ENCODE measurements at places on chromosomes 7 and 10.

DNA sequence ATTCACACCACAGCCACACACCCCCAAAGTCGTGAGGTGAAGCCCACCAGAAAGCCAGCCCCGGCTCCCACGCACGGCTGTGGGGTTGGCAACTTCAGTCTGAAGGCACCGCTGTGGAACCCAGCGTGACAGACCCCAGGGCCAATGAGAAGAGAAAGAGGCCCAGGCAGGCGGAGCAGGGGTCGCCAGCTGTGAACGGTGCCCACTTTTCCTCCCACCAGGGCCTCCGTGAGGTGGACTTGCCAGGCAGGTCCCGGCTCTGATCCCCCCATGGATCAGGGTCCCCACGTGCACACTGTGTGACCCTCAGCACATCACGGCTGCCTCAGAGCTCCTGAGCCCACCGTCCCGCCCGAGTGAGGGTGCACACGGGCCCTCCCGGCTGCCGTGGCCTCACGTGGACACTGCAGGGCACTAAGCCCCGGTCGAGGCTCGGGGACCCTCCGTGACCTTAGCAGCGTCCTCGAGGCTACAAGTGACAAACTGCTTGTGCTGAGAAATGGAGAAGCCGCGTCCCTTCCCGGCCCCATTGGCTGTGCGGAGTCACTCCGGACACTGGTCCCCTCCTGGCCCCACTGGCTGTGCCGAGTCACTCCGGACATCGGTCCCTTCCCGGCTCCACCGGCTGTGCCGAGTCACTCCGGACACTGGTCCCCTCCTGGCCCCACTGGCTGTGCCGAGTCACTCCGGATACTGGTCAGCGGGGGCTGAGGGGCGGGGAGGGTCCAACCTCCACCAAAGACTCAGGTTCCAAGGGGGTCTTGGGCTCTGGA is 72.4 kb upstream of the PDGFA start:
- DNase-seq, result no peak

DNA sequence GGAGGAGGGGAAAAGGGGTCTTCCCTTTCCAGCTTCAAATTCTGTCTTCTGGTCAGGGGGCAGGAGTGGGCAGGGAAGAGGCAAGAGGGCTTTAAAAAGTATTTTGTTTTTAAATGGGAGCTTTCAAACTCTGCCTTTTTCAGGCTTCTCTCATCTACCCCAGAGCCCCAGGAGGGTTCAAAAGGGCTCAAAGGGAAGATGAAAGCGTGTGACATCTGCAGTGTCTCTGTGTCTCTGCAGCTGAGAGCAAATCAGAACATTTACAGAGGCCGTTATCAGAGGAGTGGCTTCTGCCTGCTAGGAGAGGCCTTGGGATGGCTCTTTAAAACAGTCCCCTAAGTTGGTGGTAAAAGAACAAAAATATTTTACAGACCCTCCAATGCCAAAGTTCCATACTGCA is 30.3 kb downstream of the TRIM8 start:
- no peak for DNase-seq

- DNase-seq, result no peak
Observed at GRCh38 chr10:47383261-47384147, 589 bp downstream of the ZNF488 start.

DNA sequence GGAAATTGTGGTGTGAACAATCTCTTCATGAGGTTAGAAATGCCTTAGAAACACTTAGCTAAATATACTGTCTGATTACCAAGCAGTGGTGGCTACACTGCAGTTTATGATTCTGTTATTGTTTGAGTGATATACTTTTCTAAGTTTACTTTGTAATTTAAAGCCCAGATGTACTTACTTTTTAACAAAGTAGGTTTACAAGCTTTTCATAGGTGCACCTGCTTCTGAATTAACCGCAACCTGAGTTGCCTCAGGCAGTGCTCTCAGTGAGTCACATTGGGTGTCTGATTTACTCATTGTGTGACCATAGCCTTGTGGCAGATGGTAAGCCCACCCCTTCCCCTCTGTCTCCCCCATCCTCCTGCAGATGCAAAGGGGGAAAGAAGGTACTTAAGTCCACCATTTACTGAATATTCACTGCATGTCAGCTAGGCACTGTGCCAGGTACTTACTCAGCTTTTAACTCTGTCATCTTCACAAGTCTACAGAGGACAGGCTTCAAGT is 9.0 kb downstream of the MTURN start:
- DNase-seq, result no peak
